Thoracic aorta (tissue), 2 donors: ENCODE measurements at places on chromosomes 12 and 14.

GRCh38 chr12:32501835-32502333, 102.5 kb downstream of the FGD4 start:
- no peak for DNase-seq

DNA sequence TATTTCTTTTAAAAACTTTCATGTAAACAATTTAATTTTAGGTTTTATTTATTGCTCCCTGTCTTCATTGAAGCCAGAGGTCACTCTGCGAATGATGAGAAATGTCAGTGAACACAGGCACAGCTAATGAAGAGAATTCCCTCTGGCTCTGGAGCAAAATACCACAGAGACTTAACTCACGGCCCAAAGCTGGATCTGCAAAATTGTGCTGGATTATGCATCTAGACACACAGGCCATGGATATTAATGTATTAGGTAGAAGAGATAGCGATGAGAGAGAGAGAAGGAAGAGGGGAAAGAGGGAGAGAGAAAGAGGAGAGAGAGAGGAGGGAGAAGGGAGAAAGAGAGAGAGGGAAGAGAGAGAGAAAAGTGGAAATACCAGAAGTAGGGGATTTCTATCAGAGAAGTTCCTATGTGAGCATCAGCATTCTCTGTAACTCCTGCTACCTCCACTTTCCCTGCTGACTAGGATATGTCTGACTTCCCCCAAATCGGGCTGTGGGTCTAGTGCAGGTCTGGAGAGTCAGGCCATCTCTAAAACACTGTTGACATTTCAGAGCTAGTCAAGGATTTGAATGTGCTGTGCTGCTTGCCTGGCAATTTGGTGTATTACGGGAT, 3.7 kb downstream of the ARHGDIB start:
- no peak for DNase-seq

- DNase-seq = no peak
Observed at GRCh38 chr14:43981135-43981768, 525.8 kb downstream of the FSCB start.

- no peak for DNase-seq
Observed at GRCh38 chr12:55780685-55781084, 36.8 kb downstream of the SARNP start.

- DNase-seq = peak; percentile 32
Observed at GRCh38 chr12:3168223-3169221, 91.3 kb downstream of the TSPAN9 start.

GRCh38 chr12:90909069-90909770, 45.8 kb downstream of the CCER1 start:
- DNase-seq = no peak
